ENCODE measurements at places on chromosomes 7 and 10. TPM values are rescaled to one million over a fixed set of nuclear protein-coding genes. Genes with fewer than 3 reads are reported as not detected.

The CEP41 gene
- 4.3 TPM for total RNA-seq

DNA sequence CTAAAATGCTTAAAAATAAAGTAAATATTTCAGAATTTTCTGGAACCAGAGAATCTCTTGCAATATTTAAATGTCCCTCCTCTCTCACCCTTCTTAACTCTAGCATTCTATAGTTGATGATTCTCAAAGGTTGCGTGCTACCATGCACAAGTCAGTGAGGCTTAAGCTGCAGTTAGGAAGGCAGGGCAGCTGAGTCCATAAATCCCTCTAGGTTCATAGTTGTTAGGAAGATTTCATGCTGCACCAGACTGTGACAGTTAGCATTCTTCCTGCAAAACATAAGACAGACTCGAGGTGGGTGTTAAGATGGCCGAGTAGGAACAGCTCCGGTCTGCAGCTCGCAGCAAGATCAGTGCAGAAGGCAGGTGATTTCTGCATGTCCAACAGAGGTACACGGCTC, 70.6 kb downstream of the MET start:
- H3K4me3 ChIP-seq, result no peak overlapping the region
- no peaks in the 10 kb centered on the region for H3K27me3 ChIP-seq
- no peak for DNase-seq
- no peak overlapping the region for H3K27ac ChIP-seq

DNA sequence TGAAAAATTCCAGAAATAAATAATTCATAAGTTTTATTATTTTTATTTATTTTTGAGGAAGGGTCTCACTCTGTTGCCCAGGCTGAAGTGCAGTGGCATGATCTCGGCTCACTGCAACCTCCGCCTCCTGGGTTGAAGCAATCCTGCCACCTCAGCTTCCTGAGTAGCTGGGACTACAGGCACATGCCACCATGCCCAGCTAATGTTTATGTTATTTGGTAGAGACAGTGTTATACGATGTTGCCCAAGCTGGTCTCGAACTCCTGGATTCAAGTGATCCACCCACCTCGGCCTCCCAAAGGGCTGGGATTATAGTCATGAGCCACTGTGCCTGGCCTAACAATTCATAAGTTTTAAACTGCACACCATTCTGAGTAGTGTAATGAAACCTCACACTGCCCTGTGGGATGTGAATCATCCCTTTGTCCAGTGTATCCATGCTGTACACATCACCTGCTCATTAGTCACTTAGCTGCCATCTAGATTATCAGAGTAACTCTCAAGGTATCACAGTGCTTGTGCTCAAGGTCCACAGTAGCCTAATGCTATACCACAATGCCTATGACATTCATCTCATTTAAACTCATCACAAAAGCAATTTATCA, 17.9 kb downstream of the RTKN2 start:
- DNase-seq, result no peak
- H3K27ac ChIP-seq, result no peak overlapping the region
- H3K4me1 ChIP-seq, result no peaks in the 10 kb centered on the region
- H3K27me3 ChIP-seq, result no peaks in the 10 kb centered on the region

DNA sequence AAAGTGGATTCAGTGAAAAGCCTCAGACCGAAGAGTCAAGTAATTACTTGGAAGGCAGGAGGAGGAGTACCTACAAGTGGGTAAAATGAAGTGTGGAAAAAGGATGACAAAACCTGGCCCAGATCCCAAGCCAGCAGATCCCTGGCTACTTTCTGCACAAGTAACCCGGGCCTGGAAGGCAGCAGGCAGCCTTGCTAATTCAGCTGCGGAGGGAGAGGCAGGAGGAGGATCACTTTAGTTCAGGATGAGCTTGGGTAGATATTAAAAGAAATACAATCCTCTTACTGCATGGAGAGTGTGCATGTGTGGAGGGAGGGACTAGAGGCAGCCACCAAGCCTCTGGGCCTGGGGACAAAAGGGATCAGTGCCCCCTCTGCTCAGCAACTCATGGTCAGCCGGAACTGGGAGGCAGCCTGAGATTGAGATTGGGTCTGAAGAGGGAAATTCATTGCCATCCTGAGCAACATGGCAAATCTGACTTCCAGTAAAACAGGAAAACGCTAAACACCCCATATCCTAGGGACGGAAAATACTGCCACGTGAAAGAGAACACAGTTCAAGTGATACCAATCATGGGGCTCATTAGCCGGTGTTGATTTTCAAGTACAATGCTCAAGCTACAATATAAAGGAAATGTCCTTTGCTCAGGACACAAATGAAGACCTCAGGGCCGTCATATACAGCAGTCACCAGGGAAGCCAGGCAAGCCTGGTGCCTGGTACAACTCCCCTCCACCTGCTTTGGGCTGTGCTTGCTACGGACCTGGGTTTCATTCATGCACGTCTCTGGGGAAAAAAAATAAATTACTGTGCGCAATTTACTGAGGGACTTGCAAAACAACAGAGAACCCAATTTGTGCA, 1.3 kb downstream of the AMPH start:
- H3K27ac ChIP-seq, result no peak overlapping the region
- H3K36me3 ChIP-seq, result no peaks in the 10 kb centered on the region
- DNase-seq, result no peak
- H3K27me3 ChIP-seq, result no peaks in the 10 kb centered on the region
- no peaks in the 10 kb centered on the region for H3K4me1 ChIP-seq

Measured in ascending aorta (tissue), 2 donors.